ENCODE measurements at places on chromosomes 11 and 22. TPM values are rescaled to one million over a fixed set of nuclear protein-coding genes. Genes with fewer than 3 reads are reported as not detected.

The VSTM5 gene
- total RNA-seq: not detected

The PPARA gene
- total RNA-seq: 1.4 TPM

The VSIG2 gene
- not detected for total RNA-seq

The CENPM gene
- total RNA-seq: 37.5 TPM

The APOA4 gene
- not detected for total RNA-seq

The TRIM22 gene
- 1.0 TPM for total RNA-seq

The NRGN gene
- total RNA-seq: 10.5 TPM

The ALDH3B1 gene
- 133 TPM for total RNA-seq
